ENCODE measurements at places on chromosomes 3 and 15. TPM values are rescaled to one million over a fixed set of nuclear protein-coding genes. Genes with fewer than 3 reads are reported as not detected.

Gene CDCP1
- 0.04 TPM for total RNA-seq

Gene KIF9
- 5.1 TPM for total RNA-seq

Gene FSIP1
- total RNA-seq, result 0.53 TPM

Gene ALDH1A2
- 24.7 TPM for total RNA-seq

Gene MEX3B
- total RNA-seq, result 7.7 TPM

Gene TRH
- total RNA-seq, result 0.13 TPM

Gene HRG
- 0.04 TPM for total RNA-seq

Gene C15orf39
- total RNA-seq, result 5.5 TPM

Gene KY
- 46.4 TPM for total RNA-seq

Gene EIF4G1
- 115 TPM for total RNA-seq

Gene MAP1A
- total RNA-seq, result 22.9 TPM

Gene TGM5
- total RNA-seq, result 0.13 TPM

DNA sequence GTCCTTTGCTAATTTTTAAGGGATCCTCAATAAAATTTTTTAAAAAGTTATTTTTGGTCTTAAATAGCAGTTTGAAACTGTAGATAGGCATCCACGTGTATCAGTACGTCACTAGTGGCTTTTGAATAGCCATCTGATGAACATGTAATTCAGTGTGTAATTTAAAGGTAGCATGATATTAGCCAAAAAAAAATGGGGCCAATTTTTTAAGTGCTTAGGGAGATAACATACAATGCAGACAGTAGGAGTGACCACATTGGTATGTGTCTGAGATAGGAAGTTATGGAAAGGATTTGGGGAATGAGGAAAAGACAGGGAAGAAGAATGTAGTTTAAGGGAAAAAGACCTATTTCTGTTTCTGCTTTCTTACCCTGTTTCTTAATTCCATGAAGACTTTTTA, 2.5 kb downstream of the AP4E1 start:
- no peak overlapping the region for H3K4me3 ChIP-seq
- DNase-seq, result no peak
- peaks cover 6% of the 10 kb centered on the region for H3K36me3 ChIP-seq
- no peak overlapping the region for H3K27ac ChIP-seq
- peaks cover 13% of the 10 kb centered on the region for H3K4me1 ChIP-seq
- no peaks in the 10 kb centered on the region for H3K27me3 ChIP-seq

GRCh38 chr15:81889485-81889881, 156.3 kb downstream of the MEX3B start:
- no peaks in the 10 kb centered on the region for H3K27me3 ChIP-seq
- DNase-seq, result no peak
- peaks cover 23% of the 10 kb centered on the region for H3K4me1 ChIP-seq
- H3K27ac ChIP-seq, result no peak overlapping the region
- H3K36me3 ChIP-seq, result no peaks in the 10 kb centered on the region

GRCh38 chr3:156477323-156477722, 77.6 kb downstream of the SSR3 start:
- no peak overlapping the region for H3K4me3 ChIP-seq
- no peak overlapping the region for H3K27ac ChIP-seq
- no peaks in the 10 kb centered on the region for H3K4me1 ChIP-seq
- H3K27me3 ChIP-seq, result no peaks in the 10 kb centered on the region
- peak; percentile 74 for DNase-seq

GRCh38 chr3:33115024-33115768, 1.4 kb downstream of the CRTAP start:
- peak overlapping the region; percentile 89 for H3K27ac ChIP-seq
- H3K4me3 ChIP-seq, result peak overlapping the region; percentile 35
- peaks cover 13% of the 10 kb centered on the region for H3K4me1 ChIP-seq
- H3K27me3 ChIP-seq, result no peaks in the 10 kb centered on the region

- H3K4me3 ChIP-seq, result no peak overlapping the region
- no peak overlapping the region for H3K27ac ChIP-seq
- H3K36me3 ChIP-seq, result no peaks in the 10 kb centered on the region
- no peaks in the 10 kb centered on the region for H3K27me3 ChIP-seq
- DNase-seq, result peak; percentile 3
These were observed 822.0 kb downstream of the CADM2 start for GRCh38 chr3:85780806-85781205.

DNA sequence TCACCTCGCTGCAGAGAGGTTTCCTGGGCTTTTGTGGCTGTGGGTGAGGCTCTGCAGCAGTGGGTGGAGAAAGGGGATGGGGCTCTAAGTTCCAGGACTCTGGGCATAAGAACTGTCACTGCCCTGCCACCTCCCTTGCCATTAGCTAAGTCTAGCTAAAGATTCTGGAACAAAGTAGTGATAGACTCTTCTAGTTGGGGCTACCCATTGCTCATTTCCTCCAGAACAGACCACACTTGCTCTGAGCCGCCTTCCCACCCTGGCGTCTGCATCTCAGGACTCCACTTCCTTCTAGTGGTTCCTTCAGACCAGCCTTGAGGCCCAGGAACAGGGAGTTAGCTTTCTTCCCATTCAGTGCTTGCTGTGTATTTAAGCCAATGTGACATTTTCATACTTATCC, 7.5 kb downstream of the ARHGAP31 start:
- DNase-seq, result peak; percentile 35
- no peaks in the 10 kb centered on the region for H3K27me3 ChIP-seq
- peaks cover 29% of the 10 kb centered on the region for H3K4me1 ChIP-seq
- no peak overlapping the region for H3K4me3 ChIP-seq
- H3K36me3 ChIP-seq, result peaks cover 23% of the 10 kb centered on the region

DNA sequence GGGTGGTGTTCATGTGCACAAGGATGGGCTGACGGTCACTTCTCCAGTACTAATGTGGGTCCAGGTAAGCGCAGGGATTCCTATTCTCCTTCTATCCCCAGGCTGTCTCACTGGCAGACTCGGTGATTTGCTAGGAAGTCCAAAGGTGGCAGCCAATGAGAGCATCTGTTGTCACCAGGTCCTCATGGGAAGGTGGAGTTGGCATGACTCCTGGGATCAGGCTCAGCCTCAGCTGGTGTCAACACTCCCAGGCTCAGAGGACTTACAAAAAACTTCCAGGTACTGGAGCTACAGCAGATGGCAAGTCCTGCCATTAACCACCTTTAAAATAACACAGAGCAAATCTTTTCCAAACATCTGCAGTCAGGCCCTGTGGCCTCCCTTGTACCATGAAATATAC, 13.8 kb downstream of the XYLB start:
- peaks cover 14% of the 10 kb centered on the region for H3K36me3 ChIP-seq
- no peaks in the 10 kb centered on the region for H3K27me3 ChIP-seq
- H3K27ac ChIP-seq, result no peak overlapping the region
- DNase-seq, result no peak
- H3K4me1 ChIP-seq, result no peaks in the 10 kb centered on the region

- no peak overlapping the region for H3K27ac ChIP-seq
- H3K4me1 ChIP-seq, result peaks cover 12% of the 10 kb centered on the region
- no peak for DNase-seq
- no peak overlapping the region for H3K4me3 ChIP-seq
- peaks cover 3% of the 10 kb centered on the region for H3K36me3 ChIP-seq
- H3K27me3 ChIP-seq, result no peaks in the 10 kb centered on the region
These were observed 134.7 kb downstream of the P3H2 start for GRCh38 chr3:189985948-189986347.

DNA sequence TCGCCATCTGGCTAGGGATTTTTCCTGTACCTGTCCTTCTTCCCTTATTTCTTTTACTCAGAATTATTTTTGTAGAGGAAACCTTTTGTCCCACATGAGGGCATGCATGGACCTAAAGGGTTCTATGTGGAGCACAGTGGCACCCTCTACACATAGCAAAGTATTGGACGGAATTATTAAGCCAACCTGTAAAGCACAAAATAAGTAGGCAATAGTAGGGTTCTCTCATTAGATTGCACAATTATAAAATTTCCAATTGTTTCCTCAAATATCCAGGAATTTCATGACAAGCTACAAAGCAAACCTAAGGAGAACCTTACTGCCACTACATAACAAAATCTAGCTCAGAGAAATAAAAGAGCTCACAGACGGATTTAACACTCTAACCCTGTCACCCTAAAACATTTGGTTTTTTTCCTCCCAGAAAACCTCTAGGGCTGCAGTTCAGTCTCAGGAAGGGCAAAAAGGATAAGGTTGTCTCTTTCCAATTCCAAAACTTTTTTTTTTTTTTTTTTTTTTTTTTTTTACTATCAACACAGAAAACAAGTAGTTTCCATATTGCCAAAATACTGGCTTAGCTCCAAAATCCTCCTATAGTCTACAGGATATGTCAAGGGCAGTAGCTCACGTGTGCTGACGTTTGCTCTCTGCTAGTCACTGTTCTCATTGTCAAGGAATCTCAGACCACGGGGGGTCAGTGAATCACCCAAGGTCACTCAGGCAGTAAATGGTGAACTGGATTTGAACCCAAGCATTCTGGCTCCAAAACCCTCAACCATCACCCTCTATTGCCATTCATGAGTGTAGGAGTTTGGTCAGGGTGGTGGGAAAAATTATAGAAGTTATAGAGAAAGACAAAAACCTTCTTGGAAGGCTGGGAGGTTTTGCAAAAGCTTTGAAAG, 52.3 kb downstream of the NCEH1 start:
- H3K4me1 ChIP-seq, result no peaks in the 10 kb centered on the region
- H3K27me3 ChIP-seq, result no peaks in the 10 kb centered on the region
- no peak overlapping the region for H3K4me3 ChIP-seq
- no peak overlapping the region for H3K27ac ChIP-seq
- peak; percentile 29 for DNase-seq
- no peaks in the 10 kb centered on the region for H3K36me3 ChIP-seq

DNA sequence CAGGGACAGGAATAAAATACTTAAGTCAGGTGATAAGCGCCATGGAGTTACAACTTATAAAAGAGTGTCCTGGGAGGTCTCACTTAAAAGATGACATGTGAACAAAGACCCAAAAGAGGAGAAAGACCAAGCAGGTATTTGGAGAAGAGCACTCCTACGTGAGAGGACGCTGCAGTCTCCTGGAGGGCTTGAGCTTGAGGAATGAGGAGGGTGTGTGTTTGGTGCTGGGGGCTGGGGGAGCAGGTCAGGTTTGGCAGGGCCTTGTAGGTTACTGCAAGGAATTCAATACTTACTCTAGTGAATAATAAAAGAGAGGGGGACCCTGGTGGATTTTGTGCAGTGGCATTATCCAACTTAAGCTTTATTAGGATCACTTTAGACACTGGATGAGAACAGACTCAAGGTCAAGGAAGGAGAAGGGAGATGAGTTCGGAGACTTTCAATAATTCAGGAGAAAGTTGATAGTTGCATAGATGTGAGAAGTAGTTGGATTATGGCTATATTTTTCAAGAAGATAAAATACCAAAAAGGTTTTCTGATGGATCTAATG, 32.4 kb downstream of the TNIK start:
- H3K4me1 ChIP-seq, result peaks cover 5% of the 10 kb centered on the region
- no peak overlapping the region for H3K4me3 ChIP-seq
- H3K36me3 ChIP-seq, result no peaks in the 10 kb centered on the region
- no peaks in the 10 kb centered on the region for H3K27me3 ChIP-seq

DNA sequence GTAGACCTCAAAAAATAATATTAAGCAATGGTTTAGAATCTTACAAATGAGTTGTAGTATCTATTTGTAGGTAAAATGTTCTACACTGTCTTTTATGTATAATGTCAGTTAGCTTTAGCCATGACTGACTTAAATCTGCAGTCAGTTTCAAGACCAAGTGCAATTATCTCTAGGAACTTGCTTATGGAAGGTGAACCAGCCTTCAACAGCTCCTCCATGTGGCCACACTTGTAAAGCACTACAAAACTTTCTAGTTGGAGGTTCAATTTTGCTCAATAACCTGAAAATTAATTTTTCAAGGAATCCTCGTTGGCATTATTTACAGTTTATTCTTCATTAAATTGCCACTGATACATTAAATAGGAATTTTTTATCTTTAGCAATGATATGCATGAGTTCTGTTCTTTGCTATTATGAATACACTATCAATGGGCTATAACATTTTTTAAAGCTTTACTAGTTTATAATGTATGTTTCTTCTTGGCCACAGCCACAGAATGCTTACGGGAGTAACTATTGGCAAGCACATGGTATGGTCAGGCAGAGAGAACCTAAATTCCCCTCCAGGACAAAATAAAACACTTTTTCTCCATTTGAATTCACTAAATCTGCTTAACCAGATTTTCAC, 315.3 kb upstream of the UBE2E2 start:
- H3K4me1 ChIP-seq, result peaks cover 12% of the 10 kb centered on the region
- peak; percentile 53 for DNase-seq
- H3K36me3 ChIP-seq, result no peaks in the 10 kb centered on the region

DNA sequence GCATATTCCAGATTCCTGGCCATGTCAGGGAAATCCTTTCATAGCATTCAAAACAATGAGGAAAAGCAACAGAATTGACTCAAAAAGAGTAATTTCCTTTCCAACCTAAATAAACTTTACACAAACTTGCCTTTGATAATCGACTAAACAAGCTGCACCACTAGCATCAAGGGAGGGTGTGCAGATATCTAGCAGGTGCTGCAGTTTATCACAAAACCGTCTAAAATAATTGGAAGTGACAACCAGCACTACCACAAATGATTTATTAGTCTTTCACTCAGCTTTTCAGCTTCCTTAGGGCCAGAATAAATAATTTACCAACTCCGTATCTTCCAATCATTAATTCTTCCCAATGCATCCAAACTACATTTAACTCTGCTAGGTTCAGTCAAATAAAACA, 71.7 kb downstream of the TBC1D5 start:
- DNase-seq, result no peak
- no peak overlapping the region for H3K27ac ChIP-seq
- H3K36me3 ChIP-seq, result no peaks in the 10 kb centered on the region
- H3K4me3 ChIP-seq, result no peak overlapping the region
- no peaks in the 10 kb centered on the region for H3K27me3 ChIP-seq

DNA sequence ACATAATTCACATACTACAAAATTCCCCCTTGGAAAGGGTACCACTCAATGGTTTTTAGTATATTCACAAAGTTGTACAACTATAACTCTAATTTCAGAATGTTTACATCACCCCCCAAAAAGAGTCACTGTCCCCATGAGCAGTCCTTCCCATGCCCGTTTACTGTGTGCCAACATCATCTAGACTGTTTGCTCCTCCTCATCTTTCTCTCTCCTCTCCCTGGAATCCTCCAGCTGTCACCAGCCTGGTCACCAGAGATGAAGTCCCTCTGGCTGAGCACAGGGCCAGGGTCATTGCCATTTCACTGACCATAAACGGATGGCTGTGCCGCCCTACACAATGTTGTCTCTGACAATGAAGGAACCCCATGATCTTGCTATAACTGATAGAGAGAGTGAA, 45.2 kb downstream of the C2CD4B start:
- no peaks in the 10 kb centered on the region for H3K4me1 ChIP-seq
- H3K4me3 ChIP-seq, result no peak overlapping the region
- H3K27ac ChIP-seq, result peak overlapping the region; percentile 74
- H3K36me3 ChIP-seq, result no peaks in the 10 kb centered on the region
- peak; percentile 27 for DNase-seq

GRCh38 chr3:28149960-28150359, 91.5 kb upstream of the CMC1 start:
- no peaks in the 10 kb centered on the region for H3K4me1 ChIP-seq
- no peak for DNase-seq
- no peak overlapping the region for H3K4me3 ChIP-seq
- no peaks in the 10 kb centered on the region for H3K27me3 ChIP-seq
- no peaks in the 10 kb centered on the region for H3K36me3 ChIP-seq

- H3K4me3 ChIP-seq, result no peak overlapping the region
- no peaks in the 10 kb centered on the region for H3K36me3 ChIP-seq
- no peak overlapping the region for H3K27ac ChIP-seq
- H3K4me1 ChIP-seq, result no peaks in the 10 kb centered on the region
- no peaks in the 10 kb centered on the region for H3K27me3 ChIP-seq
These were observed 1013.2 kb downstream of the VGLL3 start for GRCh38 chr3:85977615-85978338.

GRCh38 chr15:77988347-77989295, 88.9 kb downstream of the TBC1D2B start:
- no peak overlapping the region for H3K27ac ChIP-seq
- peaks cover 2% of the 10 kb centered on the region for H3K36me3 ChIP-seq
- H3K27me3 ChIP-seq, result peaks cover 2% of the 10 kb centered on the region
- H3K4me3 ChIP-seq, result no peak overlapping the region

Data from muscle of leg (tissue), 16 donors.